Stimulated activated CD4-positive, alpha-beta T cell treated with anti-CD3 and anti-CD28 coated beads, Interleukin-1b, Interleukin-23, amount 100 ng/mL, for 48 hours (primary cell): ENCODE measurements at places on chromosomes 11 and 22.
A peak's percentile ranks its signal among the peaks of the same experiment; 100 is the strongest.

DNA sequence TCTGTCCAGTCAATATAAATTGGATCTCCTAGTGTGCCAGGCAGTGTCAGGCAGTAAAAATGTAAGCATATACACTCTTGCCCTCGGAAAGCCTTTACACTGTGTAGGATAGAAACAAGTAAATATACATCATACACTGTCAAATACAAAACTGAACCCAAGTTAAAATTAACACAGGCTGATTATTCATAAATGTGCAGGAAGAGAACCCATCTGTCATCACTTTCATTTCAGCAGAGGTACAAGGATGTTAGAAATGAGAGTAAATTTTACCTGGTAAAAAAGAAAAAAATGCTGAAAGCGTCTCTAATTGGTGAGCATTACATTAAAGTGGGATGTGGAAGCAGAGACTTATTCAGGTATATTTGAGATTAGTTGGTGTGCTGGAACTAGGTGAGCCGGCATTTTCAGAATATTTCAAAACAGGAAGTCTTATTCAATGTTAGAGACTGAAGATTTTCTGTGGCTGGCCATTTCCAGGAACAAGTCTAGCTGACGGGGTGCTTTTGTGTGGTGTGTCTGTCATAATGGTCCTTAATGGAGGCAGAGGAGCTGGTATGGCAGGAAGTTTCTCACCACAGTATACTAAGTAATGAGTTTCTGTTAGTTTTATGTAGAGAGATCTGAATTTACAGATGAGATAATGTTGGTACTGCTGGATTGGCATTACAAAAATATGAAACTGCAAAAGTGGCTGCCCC, 192.6 kb downstream of the CASP12 start:
- DNase-seq = peak; percentile 79

DNA sequence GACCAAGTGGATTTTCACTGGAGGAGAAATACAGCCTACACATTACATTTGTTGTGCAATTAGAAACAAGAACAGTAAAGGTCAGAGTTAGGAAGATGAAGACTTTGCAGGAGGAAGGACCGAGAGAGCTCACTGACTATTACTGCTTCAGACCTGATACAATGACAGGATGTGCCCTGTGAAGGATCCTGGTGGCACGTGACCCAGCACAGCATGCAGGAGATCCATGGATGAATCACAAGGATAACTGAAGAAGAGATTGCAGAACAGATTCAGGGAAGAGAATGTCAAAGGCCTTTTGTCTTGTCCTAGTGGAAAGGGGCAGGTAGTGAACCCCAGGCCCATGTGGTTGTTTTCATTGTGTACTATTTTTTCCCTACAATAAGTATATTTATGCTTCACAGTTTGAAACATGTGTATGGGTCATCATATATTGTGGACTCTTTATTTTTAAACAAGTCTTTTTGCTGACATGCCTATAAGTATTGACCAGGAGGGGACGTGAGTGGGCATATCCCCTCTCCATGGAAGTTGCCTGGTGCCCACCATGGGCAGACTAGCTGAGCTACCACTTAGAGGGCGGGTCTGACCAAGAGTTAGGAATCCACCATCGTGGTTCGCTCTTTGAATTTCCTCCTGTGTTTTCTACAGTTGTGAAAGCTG, 44.3 kb downstream of the RASSF10 start:
- DNase-seq = no peak

- DNase-seq = no peak
Observed at GRCh38 chr11:82945682-82946081, 44.1 kb downstream of the DDIAS start.

DNA sequence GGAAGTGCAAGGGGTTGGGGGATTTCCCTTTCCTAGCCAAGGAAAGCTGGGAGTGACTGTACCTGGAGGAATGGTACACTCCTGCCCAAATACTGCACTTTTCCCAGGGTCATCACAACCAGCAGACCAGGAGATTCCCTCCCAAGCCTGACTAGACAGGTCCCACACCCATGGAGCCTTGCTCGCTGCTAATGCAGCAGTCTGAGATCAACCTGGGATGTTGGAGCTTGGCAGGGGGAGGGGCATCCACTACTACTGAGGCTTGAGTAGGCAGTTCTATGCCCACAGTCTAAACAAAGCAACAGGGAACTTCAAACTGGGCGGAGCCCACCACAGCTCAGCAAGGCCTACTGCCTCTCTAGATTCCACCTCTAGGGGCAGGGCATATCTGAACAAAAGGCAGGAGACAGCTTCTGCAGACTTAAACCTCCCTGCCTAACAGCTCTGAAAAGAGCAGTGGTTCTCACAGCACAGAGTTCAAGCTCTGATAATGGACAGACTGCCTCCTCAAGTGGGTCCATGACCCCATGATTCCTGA, 58.5 kb downstream of the SLC22A9 start:
- no peak for DNase-seq

GRCh38 chr11:133598906-133599305, 66.6 kb upstream of the OPCML start:
- DNase-seq = no peak

- peak; percentile 69 for DNase-seq
Observed at GRCh38 chr11:133082841-133083488, 449.3 kb downstream of the OPCML start.

DNA sequence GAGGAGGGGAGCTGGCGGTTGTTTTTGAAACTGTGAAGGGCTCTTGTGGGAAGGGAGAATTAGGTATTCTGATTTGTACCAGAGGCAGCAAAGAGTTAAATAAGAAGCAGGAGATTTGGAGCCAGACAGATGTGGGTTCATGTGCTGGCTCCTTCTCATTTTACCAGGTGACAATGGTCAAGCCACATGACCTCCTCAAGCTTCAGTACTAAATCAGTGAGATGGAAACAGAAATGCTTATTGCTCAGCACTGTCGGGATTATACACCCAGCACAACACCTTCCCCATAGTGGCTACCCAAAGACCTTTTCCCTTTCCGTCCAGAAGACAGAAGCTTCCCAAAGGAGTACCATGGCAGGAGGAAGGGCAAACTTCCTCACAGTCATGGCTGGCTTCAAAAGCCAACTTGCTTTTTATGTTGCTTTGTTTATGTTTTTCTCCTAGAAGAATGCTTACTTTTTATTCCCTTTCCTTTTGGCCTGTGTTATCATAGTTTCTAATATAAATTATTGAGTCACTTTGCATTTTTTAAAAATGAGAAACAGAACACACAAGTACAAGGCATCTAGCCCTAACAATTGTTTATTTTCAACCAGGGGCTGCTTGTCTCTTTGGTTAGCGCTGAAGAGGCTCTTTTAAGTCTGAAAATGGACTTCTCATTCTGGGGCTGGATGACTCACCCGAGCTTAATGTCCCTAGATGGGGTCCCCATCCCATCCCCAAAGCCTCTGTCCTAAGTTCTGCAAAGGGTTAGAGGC, 181.5 kb upstream of the ZBED5 start:
- no peak for DNase-seq

- no peak for DNase-seq
Observed at GRCh38 chr11:88051396-88051795, 123.8 kb downstream of the RAB38 start.

DNA sequence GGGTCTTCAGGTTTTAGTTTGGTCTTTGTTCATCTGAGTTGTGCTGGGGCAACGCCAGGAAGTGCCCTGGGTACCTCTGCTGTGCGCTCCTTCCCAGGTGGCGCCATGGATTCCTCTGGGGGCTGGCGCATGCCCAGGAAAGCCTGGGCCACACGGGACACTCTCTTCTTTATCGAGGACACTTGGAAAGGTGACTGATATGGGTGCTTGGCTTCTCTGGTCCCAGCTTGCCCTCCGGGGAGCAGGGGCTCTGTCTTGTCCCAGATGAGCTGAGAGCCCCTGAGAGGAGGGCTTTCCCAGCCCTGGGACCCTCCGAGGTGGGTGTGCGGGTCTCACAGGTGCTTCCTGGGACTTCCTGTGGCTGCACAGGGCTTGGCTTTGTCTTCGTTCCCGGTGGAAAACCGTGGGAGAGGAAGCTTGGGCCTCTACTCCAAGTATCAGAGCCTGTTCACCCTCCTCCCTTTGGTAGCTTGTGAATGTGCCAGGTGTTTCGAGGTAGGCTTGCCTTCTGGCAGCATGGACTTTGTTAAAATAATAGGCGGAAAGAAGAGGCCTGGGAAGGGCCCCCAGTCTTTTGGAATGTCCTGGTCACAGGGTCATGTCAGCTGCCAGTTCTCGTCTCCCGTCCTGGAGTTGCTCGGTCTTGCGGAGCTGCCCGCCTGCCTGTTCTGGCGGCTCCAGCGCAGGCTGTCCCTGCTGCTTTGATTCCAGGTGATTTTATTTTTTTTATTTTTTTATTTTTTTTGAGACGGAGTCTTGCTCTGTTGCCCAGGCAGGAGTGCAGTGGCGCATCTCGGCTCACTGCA, 10.1 kb upstream of the NEAT1 start:
- no peak for DNase-seq

- no peak for DNase-seq
Observed at GRCh38 chr11:351411-351810, 17.9 kb upstream of the B4GALNT4 start.

GRCh38 chr11:111935317-111936039, 1.7 kb upstream of the DIXDC1 start:
- no peak for DNase-seq

GRCh38 chr11:112167145-112167544, at the start of gene TEX12:
Gene TEX12 (plus strand): TSS chr11:112167372. CDS start chr11:112169269, 1,897 bp downstream.
- no peak for DNase-seq

DNA sequence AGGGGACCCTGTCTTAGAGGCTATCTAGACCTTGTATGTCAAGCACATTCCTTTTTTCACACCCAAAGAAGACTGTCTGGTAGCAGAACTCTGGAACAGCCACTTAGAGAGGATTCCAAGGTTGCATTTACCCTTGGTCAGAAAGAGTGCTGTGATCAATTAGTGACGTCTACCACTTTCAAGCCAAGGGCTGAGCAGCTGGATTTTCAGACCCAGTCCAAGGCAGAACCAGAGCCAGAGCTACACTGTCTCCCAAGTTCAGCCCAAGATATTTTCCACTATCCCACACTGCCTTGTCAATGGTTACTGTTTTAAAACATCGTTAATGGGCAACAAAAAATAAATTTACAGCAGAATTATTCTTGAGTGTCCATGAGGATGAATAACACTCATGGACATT, 24.0 kb downstream of the ABCC8 start:
- DNase-seq = no peak

DNA sequence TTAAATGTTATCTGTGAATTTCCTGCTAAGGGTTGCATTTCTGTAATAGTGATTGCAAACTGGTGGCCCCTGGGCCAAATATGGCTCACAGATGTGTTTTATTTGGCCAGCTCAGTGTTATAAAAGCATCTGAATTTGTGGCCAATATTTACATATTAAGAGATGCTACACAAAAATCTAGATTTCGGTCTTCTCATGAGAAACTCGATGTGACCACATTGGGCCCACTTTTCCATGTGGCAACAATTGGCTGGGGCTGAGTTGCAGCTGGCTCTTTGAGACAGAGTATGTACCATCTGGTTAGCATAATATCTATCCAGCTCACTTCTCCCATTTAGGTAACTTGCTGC, 244.5 kb upstream of the POU2AF2 start:
- no peak for DNase-seq

GRCh38 chr11:67345920-67346819, 7.2 kb downstream of the POLD4 start:
- no peak for DNase-seq

GRCh38 chr11:34044664-34045485, 6.7 kb upstream of the CAPRIN1 start:
- DNase-seq = peak; percentile 43

DNA sequence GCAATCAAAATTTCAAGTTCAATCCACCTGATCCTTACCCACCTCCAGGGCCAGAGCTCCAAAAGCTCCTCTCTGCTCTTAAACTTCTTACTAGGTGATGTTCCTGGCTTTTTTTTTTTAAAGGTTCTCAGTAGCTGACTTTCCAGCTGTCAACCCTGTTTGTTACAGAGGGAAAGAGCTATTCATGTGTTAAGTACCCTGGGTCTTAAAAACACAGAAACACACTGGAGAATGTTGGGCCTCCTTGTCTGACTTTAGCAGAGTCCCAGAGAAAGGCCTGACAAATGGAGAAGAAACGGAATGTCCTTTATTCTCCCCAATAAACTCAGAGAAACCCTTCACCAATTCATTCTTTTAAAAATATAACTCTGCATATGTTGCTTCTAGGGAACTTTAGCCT, 3.2 kb downstream of the LRRC4C start:
- DNase-seq = no peak

DNA sequence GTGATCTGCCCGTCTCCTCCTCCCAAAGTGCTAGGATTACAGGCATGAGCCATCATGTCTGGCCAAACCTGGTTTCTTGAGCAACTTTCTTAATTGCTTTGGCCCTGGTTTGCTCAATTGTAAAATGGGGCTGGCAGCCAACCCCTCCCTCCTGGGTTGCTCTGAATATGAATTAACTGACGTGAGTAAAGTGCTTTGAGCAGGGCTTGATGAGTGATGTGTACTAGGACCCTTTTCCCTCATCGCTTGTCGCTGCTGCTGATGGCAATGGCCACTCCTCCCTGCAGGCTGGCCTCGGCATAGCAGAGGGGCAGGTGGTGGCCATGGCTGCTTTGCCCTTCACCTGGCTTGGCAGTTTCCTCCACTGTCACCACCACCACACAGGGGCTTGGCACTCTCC, 41.5 kb downstream of the RNF141 start:
- DNase-seq = no peak

DNA sequence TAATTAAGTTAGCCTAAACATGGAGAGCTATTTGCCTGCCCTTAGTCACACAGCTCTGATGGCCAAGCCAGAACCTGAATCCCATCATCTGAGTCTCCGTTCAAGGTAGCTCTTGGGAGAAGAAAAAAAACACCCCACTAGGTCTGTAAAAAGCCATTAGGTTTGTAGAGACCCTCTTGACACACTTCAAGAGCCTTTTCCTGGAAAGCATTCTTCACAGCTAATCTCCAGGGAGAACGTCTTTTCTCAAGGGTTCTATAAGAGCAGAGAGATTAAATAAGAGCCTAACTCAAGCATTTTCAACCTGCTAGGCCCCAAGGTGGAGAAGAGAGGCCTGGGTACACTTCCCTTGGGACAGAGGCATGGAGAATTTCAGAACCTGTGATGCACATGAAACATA, 61.6 kb upstream of the NAV2 start:
- DNase-seq = no peak

- no peak for DNase-seq
Observed at GRCh38 chr22:27269751-27270543, 531.6 kb downstream of the MN1 start.

DNA sequence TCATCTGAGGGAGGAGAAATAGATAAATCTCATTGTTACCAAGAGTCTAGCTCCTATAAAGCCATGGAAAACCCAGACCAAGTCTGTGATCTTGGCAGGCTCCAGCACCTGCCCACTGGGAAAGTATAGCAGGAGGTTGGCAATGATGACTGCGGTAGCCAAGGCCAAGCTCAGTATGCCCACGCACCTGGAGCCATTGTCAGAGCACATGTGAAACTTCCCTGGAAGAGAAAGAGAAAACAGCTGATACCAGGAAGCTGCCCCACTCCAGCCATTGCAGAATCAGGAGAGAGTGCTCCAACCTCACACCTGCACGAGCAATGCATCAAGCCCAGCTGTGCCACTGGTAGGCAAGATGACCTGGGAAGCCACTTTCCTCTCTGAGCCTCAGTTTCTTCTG, 62.2 kb upstream of the HEPHL1 start:
- DNase-seq = no peak

GRCh38 chr11:71201936-71202597, 50.3 kb downstream of the SHANK2 start:
- no peak for DNase-seq

GRCh38 chr22:18980829-18981228, 44.7 kb upstream of the PRODH start:
- DNase-seq = no peak

GRCh38 chr11:79375818-79376550, 64.8 kb downstream of the TENM4 start:
- DNase-seq = no peak

- no peak for DNase-seq
Observed at GRCh38 chr22:34113381-34113780, 193.1 kb upstream of the LARGE1 start.
